Adrenal gland (tissue), 19 donors: ENCODE measurements at places on chromosomes 6 and 20. TPM values are rescaled to one million over a fixed set of nuclear protein-coding genes. Genes with fewer than 3 reads are reported as not detected.

GRCh38 chr6:139597087-139597763, 222.8 kb upstream of the CITED2 start:
- no peak overlapping the region for H3K4me3 ChIP-seq
- DNase-seq = no peak

The FAM135A gene
- polyA plus RNA-seq = 8.6 TPM

DNA sequence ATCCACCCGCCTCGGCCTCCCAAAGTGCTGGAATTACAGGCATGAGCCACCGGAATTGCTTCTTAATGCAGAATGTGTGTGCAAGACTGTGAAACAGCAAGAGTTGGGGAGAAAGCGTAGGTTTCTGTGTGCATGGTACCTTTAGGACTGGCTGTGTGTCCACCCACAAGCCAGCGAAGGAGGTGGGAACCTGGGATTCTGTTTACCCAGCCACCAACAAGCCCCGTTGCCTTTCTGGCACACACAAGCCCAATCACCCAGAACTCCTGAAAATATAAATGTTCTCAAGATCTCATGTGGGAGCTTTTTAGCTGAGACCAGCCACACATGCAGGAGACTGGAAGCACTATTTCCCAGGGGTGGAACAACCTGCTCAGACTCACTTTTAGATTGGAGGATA, 4.9 kb upstream of the RNF24 start:
- no peaks in the 10 kb centered on the region for H3K36me3 ChIP-seq
- H3K27me3 ChIP-seq = no peaks in the 10 kb centered on the region
- no peaks in the 10 kb centered on the region for H3K4me1 ChIP-seq
- H3K4me3 ChIP-seq = no peak overlapping the region
- no peak overlapping the region for H3K27ac ChIP-seq

DNA sequence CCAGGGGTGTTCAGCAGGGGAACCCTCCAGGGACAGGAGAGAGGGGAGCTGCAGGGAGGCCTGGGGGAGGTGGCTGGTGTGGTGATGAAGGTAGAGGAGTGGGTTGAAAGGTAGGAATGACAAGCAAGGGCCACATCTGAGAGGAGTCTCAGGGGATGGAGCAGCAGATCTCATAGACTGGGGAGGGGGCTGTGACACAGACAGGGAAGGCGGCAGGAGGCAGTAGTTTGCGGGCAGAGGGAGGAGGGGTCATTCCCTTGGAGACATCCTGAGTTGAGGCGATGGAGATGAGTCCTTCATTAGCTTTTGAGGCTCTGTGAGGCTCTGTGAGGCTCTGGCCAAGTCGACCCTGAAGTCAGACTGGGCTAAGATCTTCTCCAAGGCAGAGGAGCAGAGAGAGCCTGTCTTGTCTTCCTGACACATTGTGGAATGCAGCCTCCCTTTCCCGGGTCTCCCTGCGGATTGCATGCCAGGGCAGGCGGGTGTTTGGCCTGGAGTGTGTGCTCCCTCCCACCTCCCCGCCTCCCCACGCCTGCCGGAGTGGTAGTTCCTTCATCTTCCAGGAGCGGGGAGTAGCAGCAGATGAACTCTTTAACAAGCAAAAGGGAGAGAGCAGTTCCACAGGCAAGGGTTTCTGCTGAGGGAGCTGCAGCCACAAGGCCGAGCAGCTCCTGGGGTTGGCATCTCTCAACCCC, 34.3 kb upstream of the MLN start:
- H3K27ac ChIP-seq = peak overlapping the region; percentile 56
- no peaks in the 10 kb centered on the region for H3K27me3 ChIP-seq
- peaks cover 15% of the 10 kb centered on the region for H3K4me1 ChIP-seq
- no peak for DNase-seq
- H3K36me3 ChIP-seq = no peaks in the 10 kb centered on the region
- no peak overlapping the region for H3K4me3 ChIP-seq
